NCI-H446 (cell line): ENCODE measurements at places on chromosomes 1 and 21.

- no peak for DNase-seq
Measured at GRCh38 chr1:168945870-168946269, 160.6 kb upstream of the ATP1B1 start.

DNA sequence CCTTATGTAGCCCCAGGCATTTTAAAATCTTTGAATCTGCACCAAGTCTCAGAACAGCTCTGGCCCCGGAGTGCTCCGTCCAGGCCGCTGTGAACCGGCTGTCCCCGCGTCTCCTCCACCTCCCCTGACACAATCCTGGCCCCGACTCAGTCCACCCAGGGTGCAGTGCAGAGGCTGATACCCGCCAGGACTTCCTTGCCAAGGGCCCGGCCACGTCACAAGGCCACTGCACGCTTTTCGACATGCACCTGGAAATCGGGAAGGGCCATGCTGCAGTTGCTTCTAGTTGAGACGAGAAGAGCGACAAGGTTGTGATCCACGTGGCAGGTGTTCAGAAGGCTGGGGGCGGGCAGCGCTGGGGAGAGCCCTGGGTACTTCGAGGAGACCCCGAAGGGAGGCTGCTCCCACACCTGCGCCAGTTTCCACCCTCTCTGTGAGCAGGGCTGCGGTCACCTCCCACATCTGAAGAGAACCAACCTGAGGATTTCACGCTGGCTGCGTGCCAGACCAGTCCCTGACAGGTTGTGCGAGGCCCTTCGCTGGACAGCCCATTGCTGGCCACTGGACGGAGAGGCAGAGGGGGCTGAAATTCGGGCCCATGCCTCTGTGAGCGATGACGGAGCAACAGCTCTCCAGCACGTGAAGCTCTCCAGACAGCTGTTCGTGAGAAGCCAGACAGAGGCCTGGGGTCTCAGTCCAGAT, 6.7 kb downstream of the VWA1 start:
- no peak for DNase-seq

DNA sequence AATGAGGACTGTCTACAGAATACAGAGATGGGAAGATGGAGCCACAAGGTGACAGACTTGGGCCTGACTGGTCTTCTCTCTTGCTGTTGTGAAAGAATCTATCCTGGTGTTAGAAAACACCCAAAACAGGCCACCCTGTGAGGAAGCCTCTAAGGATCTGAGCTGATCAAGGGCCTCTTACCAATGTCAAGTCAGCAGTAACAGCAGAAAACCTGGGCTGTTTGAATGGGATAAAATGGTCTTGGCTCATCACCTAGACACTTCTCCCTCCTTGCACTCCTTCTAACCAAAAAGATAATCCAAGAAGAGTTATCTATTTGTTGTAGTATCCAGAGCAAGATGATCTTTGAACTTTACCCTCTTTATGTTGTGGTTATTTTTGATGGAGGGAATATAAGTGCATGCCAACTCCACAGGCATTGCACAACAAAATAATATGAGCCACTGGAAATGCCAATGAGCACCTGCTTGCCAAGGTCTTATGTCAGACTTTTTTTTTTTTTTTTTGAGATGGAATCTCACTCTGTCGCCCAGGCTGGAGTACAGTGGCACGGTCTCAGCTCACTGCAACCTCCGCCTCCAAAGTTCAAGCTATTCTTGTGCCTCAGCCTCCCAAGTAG, 32.8 kb upstream of the ZNF281 start:
- DNase-seq, result no peak

DNA sequence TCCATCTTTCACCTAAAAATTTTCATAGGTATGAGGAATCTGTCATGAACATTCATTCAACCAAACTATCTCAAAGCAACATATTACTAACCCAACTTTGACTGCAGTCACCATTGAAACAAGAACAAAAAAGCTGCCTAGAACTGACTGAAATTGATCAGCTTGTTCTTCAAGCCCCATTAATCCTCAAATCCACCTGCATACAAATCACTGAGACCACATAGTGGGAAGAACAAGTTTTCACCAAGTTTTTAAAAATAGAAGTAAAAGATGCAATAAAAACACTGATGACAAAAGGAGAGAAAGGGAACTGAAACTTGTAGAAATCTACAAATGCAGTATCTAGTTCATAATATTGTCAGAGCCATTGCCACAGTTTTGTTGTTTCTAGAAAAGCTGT, 6.1 kb downstream of the SORT1 start:
- no peak for DNase-seq

DNA sequence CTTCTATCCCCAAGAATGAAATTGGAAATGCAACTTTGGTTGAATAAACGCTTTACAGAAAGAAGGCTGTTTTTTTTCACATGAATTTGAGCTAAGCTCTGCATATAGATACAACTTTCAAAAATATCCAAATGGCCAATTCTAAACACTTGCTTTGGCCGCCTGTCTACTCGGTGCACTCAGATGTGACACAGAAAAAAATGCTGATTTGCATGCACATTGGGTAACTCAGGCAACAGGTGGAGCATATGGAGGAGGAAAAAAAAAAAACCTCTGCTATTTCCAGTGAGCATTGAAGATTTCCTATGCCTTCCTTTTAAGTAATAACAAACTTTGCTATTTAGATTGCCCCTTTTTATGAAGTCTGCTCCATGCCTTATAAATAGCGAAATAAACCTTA, 262.5 kb downstream of the GRIK1 start:
- no peak for DNase-seq

DNA sequence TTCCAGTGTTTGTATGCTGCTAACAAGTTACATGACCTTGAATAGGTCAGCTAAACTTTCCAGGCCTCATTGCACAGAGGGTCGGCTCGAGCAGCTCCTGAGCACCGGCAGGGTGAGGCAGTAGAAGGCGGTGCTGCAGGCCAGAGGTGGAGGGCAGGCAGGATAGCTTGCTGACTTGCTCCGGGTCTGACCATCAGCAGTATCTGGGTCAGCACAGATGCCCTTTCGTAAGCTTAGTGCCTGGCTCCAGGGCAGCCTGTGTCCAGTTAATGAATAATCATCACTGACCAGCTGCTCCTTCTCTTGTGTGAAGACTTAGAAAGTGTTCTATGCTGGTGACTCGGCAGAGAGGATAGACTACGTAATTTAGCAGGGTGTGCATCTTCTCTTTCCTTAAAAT, 6.9 kb downstream of the MAPKAPK2 start:
- no peak for DNase-seq

- DNase-seq, result no peak
Measured at GRCh38 chr21:38037416-38037815, 121.2 kb upstream of the KCNJ6 start.

- peak; percentile 82 for DNase-seq
Measured at GRCh38 chr1:204398197-204399125, 13.2 kb downstream of the PPP1R15B start.
